Bronchial epithelial cell (primary cell): ENCODE measurements at places on chromosomes 2 and 18. TPM values are rescaled to one million over a fixed set of nuclear protein-coding genes. Genes with fewer than 3 reads are reported as not detected.

- DNase-seq, result no peak
Measured at GRCh38 chr2:181995289-181995688, 9.6 kb downstream of the PPP1R1C start.

- DNase-seq, result no peak
Measured at GRCh38 chr2:173734797-173735196, 230.4 kb downstream of the SP3 start.

DNA sequence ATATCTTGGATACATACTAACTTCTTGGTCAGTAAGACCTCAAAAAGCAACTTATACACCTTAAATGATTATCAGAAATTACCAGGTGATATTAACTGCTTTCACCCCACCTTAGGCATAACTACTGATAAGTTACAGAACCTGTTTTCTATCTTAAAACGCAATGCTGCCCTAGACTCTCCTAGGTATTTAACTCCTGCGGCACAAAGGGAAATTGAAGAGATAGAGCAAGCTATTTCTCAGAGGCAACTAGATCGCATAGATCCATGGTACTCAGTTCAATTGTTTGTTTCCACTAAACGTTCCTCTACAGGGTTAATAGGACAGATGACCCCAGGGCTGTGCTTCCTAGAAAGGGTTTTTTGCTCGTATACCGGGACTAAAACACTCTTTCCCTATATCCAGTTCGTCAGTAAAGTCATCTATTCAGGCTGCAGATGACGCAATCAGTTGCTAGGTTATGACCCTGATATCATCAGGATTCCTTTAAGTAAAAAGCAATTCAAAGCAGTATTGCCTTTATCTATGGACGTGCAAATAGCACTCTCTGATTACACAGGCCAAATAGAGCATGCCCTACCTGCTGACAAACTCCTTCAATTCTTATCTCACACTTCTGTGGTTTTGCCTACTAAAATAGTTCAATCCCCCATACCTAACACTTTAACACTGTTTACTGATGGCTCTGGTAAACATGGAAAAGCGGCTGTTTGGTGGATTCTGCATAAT, 62.3 kb upstream of the MYO3B start:
- DNase-seq, result no peak

MARCHF4 gene
- not detected in 2 replicates for total RNA-seq

- DNase-seq, result no peak
Measured at GRCh38 chr18:71287268-71287667, 998.4 kb downstream of the SOCS6 start.

DNA sequence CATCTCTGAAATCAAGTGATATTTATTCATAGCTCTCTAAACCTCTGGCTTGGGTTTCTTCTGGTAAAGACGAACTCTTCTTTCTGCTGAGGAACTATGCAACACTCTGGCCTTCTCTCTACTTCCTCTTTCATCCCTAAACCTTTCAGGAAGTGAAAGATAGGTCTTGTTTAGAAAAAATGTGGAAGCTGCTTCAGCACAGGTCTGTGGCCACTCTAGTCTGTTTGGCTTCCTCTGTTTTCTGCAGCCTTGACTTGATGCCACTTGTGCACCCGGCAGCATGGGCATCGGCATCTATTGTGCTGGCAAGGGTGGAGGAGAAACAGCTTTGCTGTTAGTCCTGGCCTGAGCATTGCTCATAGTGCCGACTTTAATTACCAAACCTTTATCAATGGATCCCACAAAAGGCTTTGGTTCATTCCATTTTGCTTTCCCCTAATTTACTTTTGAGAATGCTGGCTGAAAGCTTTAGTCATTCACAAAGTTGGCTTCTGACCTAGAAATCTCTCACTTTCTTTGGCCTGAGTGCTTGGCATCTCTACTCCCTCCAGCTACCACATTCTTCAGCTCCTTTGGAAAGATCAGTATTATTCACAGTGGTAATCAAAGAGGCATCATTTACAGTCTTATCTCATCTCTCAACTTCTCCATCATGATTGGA, 32.0 kb upstream of the GPR39 start:
- DNase-seq, result no peak

DNA sequence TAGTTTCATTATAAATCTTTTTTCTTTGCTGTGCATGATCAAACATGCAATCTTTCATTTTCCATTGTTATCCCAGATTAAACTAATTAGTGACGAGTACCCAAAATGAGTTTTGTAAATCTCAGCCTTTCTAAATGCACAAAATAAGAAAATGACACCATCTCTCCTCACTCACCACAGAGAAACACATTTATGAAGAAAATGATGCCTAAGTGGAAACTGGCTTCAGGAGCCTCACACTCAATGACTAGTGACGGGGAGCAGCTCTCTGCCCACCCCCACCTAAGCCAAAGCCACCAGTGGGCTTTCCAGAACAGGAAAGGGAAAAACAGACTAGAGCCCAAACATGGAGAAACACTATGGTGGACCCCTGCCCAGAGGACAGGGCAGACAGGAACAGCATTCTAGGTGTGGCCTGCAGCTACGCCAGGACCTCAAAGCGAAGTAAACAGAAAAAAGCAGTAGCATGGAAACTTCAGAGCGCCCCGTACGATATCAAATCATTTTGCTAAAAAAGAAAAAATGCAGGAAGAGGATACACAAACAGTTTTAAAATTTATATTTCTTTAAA, 113.5 kb downstream of the RBMS1 start:
- no peak for DNase-seq

DNA sequence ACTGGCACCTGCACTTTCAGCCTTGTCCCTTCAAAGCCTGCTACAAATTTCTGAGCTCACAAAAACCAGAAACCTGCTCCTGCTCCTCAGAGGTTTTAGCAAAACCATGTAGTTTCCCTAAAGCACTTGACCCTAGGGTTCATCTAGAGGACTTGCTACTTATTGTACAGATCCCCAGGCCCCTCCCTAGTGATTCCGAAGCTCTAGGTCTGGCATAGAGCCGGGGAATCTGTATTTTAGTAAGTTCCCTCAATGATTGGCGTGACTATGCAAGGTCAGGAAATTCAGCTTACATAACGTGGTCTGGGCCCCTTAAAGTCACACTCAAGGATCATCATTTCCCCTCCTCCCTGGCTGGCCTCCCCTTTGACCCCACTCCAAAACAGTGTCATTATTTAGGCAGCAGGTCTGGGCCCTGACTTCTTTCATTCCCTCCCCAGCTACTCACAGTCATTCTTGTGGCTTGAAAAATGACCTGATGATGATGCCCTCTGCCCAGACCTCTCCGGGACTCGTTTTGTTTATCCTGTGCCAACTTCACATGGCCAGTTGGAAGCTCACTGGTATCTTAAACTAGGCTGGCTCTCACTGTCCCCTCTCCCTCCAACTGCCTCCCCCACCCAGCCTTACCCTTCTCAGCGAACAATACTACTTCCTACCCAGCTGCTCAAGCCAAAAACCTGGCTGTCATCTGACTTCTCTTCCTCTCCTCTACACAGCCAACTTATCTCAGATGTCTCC, 36.0 kb downstream of the WDFY1 start:
- DNase-seq, result no peak

NDUFV2 gene
- total RNA-seq, result 69.0 and 70.2 TPM in 2 replicates
